ENCODE measurements at places on chromosomes 2 and 18.

DNA sequence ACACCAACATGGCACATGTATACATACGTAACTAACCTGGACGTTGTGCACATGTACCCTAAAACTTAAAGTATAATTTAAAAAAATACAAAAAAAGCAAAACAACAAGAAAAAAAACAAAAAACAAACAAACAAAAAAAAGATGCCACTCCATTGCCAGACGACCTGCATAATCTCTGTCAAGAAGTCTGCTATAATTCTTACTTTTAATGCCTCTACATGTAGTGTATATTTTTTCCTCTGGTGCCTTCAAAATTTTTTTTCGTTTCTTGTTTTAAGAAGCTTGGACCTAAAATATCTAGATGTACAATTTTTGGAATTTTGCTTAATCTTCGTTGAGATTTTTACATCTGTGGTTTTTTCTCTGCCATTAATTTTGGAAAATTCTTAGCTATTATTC lies 235.6 kb upstream of the ZNF521 start:
- DNase-seq: no peak

- DNase-seq: no peak
Observed at GRCh38 chr18:26963292-26963691, 97.8 kb upstream of the AQP4 start.

DNA sequence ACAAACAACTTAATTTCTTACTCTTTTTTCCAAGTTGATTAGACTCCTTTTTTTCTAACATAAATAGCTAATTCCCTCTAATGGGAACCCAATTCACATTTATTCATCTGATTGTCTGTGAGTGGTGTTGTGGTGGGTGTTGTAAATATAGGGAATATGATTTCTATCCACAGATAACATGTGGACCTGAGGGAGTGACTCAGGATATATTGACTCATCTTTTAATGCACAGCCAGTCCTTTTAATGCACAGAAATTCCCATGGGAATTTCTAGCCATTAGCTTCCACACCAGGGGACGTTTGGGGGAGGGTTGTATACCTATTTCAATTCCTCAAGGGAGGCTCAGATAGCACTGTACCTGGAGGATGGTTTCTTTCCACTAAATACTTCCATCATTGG lies 1339.6 kb upstream of the LRRTM1 start:
- DNase-seq: no peak

GRCh38 chr2:215826376-215826775 lies 187.0 kb downstream of the MREG start:
- DNase-seq: no peak

DNA sequence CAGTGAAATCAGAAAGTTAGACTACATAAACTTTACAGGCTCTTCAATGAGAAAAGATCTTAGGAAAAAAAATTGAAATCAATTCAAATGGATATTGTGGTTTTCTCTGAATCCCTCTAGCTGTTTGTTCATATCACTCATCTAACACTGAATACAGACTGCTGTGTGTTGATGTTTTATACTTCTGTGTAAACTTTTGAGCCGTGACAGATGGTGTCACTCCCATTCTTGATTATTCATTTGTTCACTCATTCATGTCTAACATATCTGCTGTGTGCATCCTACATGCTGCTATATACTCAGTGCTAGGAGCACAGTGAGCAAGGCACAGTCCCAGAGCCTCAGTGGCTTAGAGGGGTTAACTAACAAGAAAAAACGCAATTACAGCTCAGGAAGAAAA lies 12.6 kb downstream of the KLHL23 start:
- DNase-seq: no peak

GRCh38 chr18:42094875-42095274 lies 139.8 kb downstream of the PIK3C3 start:
- no peak for DNase-seq

DNA sequence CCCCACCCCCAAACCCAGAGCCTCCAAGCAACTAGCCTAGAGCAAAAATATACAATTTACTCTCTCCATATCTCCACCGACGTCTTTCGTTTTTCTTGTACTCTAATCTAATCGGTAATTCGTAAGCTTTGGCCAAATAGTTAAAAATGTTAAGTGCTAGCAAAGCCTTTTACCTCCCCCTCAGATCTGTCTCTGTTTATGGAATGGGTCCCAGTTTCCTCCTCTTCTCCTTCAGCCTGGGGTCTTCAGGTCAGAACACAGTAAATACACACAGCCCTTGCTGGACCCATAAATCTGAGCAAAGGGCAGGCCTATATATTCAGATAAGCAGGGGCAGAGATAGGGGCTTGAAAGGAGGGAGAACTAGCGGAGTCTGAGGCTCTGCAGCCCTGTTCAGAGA lies 267.4 kb downstream of the MEIS1 start:
- DNase-seq: no peak

DNA sequence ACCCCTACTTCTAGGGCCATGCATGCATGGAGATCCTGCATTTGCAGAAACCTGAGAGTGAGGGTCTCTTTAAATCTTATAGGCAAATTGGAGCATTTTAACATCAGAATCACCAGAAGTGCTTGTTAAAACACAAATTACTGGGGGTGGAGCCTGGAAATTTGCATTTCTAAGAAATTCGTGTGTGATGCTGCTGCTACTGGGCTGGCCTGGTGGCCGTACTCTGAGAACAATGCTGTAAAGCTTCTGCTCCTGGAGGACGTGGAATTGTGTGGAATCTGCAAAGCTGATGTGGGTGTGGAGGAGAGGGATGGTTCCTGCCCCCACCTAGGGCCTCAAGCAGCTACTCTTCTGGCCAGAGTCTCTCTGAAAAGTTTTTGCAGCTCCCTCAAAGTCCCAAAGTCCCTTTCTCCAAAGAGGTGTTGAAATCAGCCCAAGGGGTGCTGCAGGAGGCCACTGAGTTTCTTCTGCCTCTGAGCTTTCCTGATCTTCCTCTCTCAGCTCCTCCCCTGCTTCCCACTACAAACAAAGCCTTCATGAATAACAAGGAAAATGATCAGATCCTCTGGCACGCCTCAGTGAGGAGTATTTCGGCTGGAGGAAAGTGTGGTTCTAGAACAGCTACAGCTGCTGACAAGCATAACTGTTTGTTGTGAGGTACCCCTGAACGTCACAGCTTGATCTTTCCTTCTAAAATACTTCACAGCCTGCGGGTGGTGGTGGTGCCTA lies 508.3 kb downstream of the CNTNAP5 start:
- no peak for DNase-seq

DNA sequence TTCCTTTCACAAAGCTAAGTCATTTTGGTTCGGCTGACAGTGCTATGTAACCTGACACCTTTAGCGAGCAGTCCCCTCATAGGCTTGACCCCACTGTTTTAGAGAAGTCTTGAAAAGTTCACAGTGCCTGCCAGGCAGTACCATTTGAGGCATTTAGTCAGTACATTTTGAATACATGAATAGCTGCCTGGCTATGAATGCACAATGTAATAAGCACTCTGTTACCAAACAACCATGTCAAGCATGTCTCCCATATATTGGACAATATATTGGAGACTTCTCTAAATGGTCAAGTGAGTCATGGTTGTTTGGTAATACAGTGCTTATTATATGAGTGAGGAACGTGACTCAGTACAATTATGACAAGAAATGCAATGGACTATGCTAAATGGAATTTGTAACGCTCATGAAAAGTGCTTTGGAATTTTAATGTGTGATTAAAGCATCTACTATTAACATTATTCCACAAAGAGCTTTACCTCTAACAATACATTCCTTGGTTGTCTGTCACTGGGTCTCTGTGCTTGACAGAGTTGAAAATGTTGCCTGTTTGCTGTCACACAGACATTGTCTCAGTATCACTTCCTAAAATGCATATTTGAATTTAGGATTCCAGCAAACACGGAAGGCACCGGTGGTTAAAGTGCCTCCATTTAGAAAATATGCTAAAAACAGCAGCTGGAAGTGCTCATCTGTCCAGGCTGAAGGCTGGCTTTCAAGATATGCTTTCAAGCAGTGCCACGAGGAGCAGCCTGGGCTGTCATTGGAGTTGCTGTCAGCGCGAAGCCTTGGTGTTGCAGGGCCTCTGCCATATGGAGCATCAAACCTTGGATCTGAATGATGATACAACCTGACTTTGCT lies 458.6 kb downstream of the FBXO15 start:
- no peak for DNase-seq

DNA sequence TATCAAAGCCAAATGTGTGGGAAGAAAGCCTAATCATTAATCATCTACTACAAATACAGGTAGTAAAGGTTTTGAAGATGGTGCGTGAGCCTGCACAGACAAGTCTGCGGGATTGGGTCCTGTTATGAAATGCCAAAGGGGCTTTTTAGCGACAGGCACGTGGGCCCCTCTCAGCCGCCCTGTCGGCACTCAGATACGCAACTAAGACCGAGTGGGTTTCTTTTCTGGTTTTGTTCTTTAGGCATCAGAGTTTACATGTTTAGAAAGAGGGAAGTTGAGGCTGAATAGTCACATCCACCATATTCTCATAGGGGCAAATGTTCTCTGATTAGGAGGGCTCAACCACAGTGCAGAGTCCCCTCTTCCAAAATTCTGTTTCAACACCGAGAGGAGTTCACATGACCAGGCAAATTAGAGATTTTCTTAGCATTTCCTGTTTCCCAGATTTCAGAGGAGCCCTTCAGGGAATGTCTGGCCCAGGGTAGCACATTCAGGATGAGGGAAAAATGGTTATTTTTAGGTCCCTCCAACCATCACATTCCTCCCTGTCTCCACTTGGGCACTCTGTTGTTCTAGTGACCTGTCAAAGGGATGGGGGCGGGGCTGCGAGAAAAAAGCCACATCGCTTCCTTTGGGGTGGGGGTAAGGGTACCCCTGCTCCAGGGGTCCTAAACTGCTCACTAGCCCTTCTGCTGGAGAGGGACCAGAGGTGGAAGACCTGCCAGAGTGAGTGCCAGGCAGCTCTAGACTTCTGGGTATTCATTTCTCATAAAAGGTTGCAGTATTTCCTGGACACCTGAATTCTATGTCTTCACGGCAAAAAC lies 159.2 kb downstream of the BCL2 start:
- DNase-seq: no peak

DNA sequence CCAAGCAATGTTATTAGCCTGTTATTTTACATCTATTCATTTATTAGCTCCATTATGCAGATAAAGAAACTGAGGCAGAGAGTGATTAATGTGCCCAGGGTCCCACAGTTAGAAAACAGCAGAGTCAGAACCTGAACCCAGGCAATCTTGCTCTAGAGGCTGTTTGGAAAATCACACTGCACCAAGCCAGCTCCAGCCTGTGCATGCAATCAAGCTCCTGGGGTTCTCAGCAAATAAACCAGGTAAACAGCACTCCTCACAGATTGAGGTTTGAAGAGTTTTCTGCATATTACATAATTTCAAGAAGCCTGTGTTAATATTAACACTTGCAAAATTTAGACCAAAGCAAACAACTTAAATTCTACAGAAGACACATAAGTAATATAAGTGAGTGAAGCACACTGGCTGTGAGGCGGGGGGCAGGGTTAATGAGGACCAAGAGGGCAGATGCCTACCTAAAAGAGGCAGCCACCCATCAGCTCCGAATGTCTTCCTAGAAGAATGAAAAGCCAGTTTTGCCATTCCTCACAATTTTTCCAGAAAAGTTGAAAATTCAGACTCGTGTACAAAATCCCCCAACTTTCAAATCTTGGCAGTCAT lies 35.4 kb downstream of the CACNB4 start:
- no peak for DNase-seq

DNA sequence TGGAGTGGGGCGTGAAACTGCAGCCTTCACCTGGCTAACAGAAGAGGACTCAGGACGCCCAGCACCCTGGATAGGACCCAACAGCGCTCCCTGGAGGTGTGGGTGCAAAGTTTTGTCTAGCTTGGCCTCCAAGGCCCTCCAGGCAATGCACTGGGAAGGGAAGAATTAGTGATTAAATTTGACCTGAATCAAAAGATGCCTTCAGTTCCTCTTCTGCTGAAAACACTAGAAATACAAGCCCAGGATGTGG lies 779 bp upstream of the TRIB2 start:
- peak; percentile 78 for DNase-seq

DNA sequence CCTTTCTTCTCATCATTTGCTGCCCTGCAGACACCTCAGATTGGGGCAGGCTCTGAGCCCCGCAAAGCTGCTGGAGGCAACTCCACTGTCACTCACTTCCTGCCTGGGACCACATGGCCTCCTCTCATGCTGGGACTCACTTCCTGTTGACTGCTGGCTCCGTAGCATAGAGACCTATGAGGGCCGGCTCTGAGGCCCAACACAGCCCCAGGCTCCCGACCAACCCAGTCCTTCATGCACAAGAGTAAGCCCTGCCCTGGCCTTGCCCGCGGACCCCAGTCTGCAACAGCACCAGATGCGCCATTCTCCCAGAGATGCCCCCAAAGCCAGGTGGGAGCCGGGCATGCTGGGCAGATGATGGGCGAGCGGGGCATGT lies 55.7 kb downstream of the DNMT3A start:
- DNase-seq: peak; percentile 71

DNA sequence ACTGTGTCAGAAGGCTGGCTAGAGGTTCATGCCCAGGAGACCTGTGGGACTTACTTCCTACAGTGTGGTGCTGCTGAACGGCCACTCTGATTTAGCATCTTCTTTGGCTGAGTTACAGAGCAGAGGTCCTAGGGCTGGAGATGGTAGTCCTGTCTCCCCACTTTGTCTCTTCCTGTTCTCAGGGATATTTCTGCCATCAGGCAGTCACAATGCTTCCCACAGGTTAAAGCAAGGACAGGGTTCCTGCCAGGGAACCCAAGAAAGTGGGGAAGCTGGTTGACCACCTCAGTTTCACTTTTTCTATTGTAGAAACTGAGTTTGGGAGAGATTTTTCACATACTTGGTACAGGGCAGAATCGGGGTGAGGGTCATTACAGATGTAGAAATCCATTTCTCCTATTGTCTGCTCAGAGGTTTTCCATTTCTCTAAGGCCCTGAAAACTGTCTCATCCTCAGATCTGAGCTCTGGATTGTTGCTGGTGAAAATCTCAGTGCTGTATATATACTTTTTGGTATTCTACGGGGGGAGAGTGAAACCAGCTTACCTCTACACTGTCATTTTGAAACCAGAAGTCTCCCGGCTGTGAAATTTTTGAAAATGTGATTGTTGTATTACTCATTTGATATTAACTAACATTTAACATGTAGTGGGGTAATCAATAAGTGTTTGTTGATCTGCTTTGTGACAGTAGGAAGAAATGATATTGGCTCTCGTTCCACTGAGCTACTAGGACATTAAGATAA lies 37.0 kb upstream of the MEP1B start:
- no peak for DNase-seq

GRCh38 chr2:169362894-169363559 lies 693 bp upstream of the LRP2 start:
- no peak for DNase-seq
